Cerebellum (tissue), 4 donors: ENCODE measurements at places on chromosomes 2 and 18. TPM values are rescaled to one million over a fixed set of nuclear protein-coding genes. Genes with fewer than 3 reads are reported as not detected.

DNA sequence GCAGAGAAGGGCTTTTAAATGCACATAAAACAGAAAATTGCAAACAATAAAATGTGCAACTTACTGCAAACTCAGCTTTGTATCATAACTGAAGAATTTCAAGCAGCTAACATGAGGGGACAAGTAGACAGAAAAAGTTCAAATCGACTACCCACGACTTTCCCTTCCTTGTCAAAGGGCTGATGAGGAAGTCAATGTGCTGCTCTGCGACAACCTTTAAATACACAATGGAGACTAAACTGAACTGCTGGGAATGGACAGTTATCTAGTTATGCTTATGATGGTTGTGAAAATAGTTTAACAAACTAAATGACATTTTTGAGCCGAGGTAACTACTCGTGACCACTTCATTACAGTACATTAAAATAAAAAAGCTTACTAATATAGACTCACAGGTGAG lies 84.1 kb downstream of the INO80D start:
- no peak for DNase-seq

GRCh38 chr2:2320486-2321199 lies 10.4 kb downstream of the MYT1L start:
- no peak for DNase-seq

DNA sequence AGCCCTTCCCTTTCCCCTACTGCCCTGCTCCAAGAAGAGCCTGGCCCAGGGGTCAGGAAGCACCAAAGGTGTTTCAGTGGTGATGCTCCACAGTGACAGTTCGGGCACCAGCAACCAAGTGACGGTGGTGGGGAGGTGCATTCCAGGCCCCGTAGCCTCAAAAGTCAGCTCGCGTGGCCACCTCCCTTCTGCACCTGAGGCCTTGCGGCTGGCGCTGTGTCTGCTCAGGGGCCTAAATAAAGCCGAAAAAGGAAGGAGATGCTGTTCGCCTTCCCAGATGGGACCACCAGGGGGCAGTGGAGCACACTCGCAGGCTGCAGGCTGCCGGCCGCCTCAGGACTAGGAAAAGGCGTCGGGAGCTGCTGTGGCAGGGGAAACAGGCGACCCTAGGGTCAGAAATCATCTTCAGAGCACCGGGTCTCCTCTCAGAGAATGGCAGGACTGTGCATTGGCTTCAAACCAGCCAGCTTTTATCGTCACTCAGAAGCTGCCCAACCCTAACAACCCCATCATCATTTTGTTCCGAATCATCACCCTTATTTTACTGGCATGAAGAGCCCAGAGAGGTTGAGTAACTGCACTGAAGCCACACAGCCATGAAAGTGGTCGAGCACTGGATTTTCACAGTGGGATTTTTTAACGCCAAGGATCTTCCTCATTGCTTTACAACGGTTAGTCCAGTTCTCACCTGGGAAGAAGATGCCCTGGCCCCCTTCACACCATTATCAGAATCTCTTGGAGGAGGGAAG lies 213.0 kb upstream of the CELF4 start:
- DNase-seq = peak; percentile 83

DNA sequence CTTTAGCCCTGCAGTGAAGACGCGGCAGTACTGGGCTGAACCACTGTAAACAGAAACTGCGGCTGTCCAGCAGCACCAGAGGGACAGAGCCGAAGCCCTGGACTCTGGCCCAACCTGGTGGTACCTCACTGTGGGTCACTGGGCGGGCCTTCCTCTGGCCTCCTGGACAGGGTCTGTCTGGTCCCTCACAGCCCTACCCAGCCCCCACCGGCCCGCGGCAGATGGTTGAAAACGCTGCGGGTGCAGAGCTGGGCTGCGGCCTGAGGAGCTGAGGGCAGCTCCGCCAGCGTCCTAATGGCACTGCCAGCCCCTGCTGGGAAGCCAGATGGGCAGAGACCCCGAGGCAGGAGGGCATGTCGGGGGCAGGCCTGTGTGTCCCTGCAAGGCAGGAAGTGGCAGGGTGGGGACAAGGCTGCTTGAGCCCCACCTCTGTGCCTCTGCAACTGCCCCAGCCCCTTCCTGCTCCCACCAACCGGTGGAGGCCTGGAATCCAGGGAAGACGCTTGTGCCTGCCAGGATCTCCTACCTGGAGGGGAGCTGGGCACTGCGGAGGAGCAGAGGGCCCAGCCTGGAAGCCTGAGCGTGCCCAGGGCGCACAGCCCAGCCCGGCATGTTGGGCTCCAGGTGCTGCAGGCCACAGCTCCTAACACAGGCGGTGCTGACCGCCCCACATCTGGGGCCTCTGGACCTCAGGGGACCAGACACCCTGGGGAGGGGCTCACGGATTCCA lies 36.3 kb downstream of the HS6ST1 start:
- peak; percentile 64 for DNase-seq

OSBPL6 gene
- total RNA-seq = 15.9 TPM

DNA sequence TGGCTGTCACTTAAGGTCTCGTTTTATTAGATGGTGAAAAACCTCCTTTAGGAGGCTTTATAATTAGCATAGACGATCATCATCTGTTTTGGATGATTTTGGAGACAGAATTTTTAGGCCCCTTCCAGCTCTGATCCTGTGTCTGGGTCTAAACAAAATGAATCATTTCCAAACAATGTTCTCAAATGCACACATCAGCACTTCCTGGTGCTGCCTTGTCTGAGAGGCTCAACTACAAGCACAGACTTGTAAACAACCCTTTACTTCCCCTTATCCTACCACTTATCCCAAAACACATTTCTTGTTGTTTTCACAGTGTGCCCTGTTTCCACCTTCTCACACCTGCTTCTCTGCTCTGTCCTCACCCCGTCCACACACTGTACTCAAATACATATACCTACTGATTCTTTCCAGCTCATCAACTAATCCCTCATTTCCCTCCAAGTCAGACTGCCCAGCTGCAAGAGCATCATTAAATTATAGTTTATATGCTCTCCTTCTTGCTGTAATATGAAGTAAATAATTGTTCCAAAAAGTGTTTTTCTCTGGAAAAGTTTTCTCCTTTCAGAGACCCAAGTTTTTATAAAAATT lies 71.2 kb upstream of the COL3A1 start:
- no peak for DNase-seq

DNA sequence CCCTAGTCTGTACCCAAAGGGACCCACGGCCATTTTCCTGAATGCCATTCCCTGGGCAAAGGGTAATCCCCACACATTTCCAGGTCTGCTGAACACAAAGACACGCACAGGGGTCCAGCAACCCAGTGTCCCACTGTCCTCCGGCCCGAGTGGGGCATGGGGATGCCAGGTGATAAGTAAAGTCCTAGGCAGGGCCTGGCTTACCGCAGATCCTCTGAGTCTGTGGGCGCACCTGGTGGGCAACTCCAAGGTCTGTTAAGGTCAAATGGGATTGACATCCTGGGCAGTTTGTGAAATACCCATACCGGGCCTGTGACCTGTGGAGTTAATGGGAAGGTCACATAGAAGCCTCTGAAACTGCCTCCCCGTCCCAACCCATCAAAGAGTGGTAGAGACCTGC lies 116.1 kb downstream of the EIPR1 start:
- DNase-seq = no peak

- no peak for DNase-seq
Measured at GRCh38 chr2:20594048-20594750, 56.7 kb downstream of the HS1BP3 start.

GRCh38 chr2:105917688-105918087 lies 173.0 kb downstream of the NCK2 start:
- no peak for DNase-seq

GRCh38 chr2:16861111-16861510 lies 195.5 kb upstream of the CYRIA start:
- DNase-seq = peak; percentile 56

- no peak for DNase-seq
Measured at GRCh38 chr2:21267232-21267835, 143.6 kb downstream of the TDRD15 start.

- DNase-seq = no peak
Measured at GRCh38 chr18:10752382-10752781, 226.6 kb downstream of the NAPG start.

DNA sequence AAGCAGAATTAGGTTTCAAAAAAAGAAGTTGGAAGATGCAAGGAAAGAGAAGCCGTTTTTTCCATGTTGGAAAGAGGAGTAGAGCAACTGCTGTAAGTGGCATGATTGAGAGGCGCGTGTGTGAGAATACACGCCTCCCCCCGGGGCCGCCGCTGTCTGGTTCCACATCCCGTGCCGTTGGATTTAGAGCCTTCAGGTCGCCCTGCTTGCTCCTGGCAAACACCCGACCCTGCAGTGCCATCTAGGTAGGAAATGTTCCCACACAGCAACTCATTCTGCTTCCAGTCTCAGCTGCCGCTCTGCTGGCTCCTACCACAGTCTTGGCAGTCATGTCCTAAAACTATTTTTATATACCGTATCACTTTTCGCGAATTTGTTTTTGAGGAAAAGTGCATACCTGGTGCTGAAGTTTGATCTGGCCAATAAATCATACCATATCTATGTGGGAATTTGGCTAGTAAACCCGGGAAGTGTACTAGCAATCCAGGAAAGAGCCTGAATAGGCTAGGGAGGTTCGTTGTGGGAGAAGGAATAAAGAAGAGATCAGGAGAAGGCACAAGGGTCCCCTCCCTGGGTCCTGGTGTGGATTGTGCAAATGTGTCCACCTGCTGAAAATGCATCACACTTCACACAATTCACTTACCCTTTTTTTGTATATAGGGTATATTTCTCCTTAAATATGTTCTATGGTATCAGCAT lies 372.7 kb downstream of the FBXO15 start:
- DNase-seq = peak; percentile 3

- no peak for DNase-seq
Measured at GRCh38 chr2:108594982-108595464, 60.8 kb downstream of the LIMS1 start.

PRKRA gene
- total RNA-seq = 83.1 TPM

DNA sequence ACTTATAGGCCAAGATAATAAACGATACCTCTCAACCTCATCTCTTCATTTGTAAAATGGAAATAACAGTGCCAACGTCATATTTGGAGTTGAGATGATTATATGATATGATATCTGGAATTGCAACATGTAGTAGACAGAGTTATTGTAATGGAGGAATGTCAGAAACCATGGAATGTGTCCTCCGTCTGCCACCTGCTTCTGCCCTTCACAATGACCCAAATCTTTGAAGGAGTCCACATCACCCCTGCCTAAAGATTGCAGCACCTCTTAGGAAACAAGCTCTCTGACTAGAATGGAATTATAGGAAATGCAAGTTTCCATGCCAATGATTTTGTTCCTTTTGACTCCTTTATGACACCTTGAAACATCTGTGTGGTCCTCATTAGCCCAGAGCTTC lies 14.9 kb downstream of the NR4A2 start:
- no peak for DNase-seq

MOCOS gene
- total RNA-seq = 0.09 TPM

GRCh38 chr2:130332271-130333073 lies 10.2 kb upstream of the IMP4 start:
- DNase-seq = peak; percentile 61

CAPN13 gene
- 0.36 TPM for total RNA-seq

GRCh38 chr2:169258045-169258601 lies 104.2 kb downstream of the LRP2 start:
- DNase-seq = no peak

DNA sequence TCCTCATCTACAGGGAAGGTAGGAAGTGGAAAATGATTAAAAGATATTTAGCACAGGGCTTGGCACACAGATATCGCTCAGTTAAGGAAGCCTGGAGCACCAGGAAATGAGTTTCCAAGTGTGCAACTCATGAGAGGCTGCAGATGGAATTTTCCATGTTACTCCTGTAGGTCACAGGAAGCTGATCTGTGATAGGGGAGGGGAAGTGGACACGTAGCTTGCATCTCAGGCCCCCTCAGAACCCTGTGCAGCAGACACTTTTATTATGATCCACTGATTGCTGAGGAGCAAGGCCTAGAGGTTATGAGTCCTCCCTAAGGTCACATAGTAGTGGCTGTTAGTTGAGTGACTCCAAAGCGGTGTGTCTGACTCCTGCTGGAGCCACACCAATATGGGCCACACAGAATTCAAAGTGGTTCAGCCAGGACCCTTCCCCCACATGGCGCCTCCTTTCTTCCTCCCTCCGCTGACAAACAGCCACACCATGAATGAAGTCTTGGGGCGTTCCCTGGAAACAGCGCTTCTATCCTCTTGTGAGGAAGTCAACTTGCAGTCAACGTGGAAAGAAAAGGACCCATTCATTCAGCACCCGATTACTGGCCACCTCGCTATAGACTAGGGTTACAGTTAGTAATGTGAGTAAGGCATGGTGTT lies 21.5 kb downstream of the DYSF start:
- no peak for DNase-seq

DNA sequence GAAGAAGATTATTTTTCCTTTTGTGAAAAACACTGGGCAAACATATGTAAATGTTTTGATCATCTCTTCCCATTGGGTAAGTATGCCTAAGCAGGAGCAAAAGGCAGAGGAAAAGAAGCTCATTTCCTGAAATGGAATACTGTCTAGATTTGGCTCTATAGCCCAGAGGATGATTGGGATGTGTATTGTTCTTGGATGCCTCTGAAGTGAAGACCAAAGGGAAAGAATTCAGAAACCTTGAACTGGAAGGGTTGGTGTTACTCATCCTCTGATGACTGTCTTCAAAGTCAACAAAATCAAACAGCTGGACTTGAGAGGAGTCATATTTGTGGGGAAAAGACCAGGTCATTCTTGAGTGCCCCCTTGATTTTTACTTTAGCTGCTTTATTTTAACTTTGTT lies 112.6 kb upstream of the NT5C1B start:
- DNase-seq = no peak

FTCDNL1 gene
- total RNA-seq = 4.1 TPM

DLX2 gene
- total RNA-seq = not detected

RASGRP3 gene
- 9.3 TPM for total RNA-seq

DNA sequence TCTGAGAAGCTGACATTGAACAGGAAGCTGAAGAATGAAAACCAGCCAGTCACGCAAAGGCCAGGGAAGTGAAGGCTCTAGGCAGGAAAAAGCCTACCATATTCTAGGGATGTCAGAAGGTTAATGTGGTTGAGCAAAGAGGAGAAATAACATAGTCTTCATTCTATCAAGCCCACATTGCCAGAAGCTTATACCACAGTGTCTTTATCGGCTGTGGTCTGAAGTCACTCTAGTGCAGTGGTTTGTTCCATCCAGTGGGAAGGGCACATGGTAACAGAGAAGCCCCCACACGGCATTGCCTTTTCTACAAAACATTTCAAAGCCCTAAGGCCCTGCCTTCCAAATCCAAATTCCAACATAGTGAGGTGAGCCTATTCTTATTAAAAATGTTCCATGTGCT lies 311.3 kb downstream of the TNS1 start:
- no peak for DNase-seq

GRCh38 chr2:179950391-179950790 lies 56.7 kb downstream of the CWC22 start:
- no peak for DNase-seq
